ENCODE measurements at places on chromosomes 11 and 22.
A peak's percentile ranks its signal among the peaks of the same experiment; 100 is the strongest.

- DNase-seq, result no peak
Measured at GRCh38 chr11:17414317-17414737, 25.9 kb upstream of the KCNJ11 start.

GRCh38 chr11:31160504-31161422 is 208.8 kb downstream of the DCDC1 start:
- no peak for DNase-seq

- peak; percentile 70 for DNase-seq
Measured at GRCh38 chr11:45665933-45666647, 668 bp upstream of the CHST1 start.

DNA sequence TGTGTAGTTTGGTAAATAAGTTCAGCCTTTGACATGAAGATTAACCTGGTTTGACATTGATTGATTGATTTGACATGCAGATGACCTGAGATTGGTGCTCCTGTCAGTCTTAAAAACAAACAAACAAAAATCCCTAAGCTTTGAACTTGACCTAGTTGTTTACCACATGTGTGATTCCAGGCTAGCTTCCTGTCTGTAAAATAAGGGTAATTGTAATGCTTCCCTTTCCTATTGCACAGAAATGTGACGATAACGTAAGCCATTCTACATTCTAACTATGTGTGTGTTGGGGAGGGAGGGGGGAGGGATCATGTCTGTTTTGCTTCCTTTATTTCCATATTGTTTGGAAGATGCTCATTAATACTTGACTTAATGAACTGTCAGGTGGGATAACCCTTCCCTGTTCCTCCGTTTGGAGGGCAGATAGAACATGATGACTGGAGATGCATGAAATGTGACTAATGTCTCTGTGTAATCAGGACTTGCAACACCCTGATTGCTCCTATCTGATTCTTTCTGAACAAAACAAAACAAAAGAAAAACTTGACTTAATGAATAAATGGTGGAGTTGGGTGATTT is 106.1 kb upstream of the CLMP start:
- no peak for DNase-seq

Measured in retina (tissue), 1 donor.